ENCODE measurements at places on chromosomes 1 and 21. TPM values are rescaled to one million over a fixed set of nuclear protein-coding genes. Genes with fewer than 3 reads are reported as not detected.

Gene GJA9
- total RNA-seq = not detected

Gene PSMA5
- total RNA-seq = 98.1 TPM

Gene SMIM1
- 1.4 TPM for total RNA-seq

Gene AQP10
- total RNA-seq = not detected

Gene PTAFR
- 0.11 TPM for total RNA-seq

Gene OR2T33
- total RNA-seq = not detected
